ENCODE measurements at places on chromosomes 5 and 9.

DNA sequence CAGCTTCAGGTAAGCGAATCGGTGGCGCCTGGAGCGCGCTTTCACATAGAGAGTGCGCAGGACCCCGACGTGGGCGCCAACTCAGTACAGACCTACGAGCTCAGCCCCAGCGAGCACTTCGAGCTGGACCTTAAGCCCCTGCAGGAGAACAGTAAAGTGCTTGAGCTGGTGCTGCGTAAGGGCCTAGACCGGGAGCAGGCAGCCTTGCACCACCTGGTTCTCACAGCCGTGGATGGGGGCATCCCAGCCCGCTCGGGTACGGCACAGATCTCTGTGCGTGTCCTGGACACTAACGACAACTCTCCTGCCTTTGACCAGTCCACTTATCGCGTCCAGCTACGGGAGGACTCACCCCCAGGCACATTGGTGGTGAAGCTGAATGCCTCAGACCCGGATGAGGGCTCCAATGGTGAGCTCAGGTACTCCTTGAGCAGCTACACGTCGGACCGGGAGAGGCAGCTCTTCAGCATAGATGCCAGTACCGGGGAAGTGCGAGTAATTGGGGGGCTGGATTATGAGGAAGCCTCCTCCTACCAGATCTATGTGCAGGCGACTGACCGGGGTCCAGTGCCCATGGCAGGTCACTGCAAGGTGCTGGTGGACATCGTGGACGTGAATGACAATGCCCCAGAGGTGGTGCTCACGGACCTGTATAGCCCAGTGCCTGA, 1.1 kb downstream of the PCDHAC2 start:
- no peak for DNase-seq

- DNase-seq = no peak
Observed at GRCh38 chr5:1946776-1947175, 64.1 kb upstream of the IRX4 start.

- no peak for DNase-seq
Observed at GRCh38 chr9:72990397-72991182, 37.7 kb upstream of the ALDH1A1 start.

DNA sequence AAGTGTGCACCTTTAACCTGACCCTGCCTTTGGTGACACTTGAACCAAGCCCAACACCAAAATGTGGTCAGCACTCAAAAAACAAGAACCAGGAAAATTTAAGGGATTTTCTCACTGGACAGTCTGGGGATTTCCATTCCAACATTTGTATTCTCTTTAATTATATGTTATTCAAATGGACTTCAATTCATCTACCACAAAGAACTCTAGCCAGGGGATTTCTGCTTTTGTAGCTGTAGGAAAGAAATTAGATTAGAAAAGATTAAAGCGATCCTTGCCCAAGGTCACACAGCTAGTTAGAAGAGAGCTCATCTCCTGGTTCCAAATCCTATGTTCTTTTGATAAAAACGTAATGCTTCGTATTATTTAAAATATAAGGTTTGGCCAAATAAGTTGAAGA, 94.8 kb upstream of the JAK2 start:
- DNase-seq = no peak

DNA sequence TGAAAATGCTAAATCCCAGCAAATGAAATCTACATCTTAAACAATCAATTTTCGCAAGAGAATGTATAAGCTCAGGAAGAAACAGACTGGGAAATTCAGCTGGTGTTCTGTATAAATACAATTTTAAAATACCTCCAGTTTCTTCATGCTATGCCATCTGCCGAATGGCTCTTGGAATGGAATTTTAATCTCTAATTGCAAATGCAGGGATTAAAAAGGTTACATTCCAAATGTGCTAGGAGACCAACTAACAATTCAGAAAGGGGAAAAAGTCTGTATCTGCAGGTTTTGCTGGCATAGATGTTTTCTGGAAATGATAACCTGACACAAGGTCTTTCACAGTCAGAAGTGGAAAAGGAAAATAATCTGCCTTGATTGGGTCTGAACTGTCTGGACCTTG, 379.7 kb downstream of the MAT2B start:
- no peak for DNase-seq

DNA sequence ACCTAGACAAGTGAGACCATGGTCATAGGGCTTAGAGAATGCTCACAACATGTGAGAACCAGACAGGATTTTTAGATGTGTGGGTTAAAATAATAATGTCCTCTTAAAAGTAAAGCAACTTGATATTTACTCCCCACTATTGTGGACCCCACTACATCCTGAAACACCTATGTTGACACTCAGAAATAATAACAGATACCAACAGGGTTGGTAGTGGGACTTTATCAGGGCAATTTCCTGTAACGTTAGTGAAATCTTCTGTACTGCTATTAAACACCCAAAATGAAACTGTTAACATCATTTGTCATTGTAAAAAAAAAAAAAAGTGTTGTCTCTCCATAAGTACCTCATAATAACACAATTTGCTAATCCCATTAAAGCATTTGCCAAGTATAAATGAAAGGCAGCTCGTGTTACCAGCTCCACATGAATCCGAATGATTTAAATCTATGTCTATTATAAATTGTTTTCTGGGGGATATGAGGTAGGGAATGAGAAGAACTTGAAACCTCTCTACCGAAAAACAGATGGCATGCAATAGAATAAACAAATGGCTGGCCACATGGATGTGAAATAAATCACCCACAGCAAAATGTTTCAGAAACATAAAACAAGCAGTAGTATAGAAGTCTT, 285.9 kb downstream of the ARHGEF28 start:
- DNase-seq = no peak

GRCh38 chr5:123579410-123579809, 67.4 kb downstream of the CSNK1G3 start:
- DNase-seq = no peak

DNA sequence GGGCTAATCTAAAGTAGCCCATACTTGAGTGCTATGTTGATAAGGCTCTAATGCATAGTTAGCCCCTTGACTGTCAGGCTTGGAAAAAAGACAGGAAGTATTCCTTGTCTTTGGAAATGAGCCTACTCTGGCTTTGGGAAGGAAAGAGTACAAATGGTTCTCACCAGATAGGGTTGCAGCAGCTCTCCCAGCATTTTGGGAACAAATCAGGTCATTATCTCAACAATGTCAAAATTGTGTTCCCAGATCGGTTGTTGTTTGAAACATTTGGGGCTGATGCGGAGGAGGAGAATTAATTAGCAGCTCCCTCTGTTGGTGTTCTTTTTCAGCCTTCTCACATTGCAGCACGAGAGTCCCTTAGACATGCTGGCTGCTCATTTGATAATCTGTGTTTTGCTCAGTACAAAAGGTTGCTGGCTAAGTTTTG, 294.7 kb upstream of the DMRT1 start:
- DNase-seq = peak; percentile 37

- DNase-seq = peak; percentile 55
Observed at GRCh38 chr9:93467062-93467416, 13.7 kb upstream of the FAM120AOS start.

- DNase-seq = no peak
Observed at GRCh38 chr5:6458833-6459232, 10.2 kb downstream of the UBE2QL1 start.

GRCh38 chr9:106032978-106033377, 338.6 kb downstream of the TMEM38B start:
- no peak for DNase-seq

GRCh38 chr9:8254541-8254940, 455.0 kb upstream of the DMAC1 start:
- no peak for DNase-seq

DNA sequence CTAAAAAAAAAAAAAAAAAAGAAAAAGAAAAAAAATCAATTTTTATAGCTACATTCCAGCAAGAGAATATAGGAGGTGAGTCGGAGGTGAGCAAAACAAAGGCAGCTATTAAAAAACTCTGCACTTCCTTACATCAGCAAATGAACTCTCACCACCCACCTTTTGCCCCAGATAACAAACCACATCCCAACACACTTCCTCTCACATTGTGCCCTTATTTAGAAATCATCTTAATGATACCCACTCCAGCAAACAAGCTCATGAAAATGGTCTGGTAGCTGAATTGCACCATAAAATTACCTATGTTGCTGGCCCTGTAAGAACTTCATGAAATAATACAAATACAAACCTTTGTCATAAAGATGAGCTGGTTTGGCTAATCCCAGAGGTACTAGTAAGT, 82.9 kb downstream of the CEMIP2 start:
- peak; percentile 26 for DNase-seq

DNA sequence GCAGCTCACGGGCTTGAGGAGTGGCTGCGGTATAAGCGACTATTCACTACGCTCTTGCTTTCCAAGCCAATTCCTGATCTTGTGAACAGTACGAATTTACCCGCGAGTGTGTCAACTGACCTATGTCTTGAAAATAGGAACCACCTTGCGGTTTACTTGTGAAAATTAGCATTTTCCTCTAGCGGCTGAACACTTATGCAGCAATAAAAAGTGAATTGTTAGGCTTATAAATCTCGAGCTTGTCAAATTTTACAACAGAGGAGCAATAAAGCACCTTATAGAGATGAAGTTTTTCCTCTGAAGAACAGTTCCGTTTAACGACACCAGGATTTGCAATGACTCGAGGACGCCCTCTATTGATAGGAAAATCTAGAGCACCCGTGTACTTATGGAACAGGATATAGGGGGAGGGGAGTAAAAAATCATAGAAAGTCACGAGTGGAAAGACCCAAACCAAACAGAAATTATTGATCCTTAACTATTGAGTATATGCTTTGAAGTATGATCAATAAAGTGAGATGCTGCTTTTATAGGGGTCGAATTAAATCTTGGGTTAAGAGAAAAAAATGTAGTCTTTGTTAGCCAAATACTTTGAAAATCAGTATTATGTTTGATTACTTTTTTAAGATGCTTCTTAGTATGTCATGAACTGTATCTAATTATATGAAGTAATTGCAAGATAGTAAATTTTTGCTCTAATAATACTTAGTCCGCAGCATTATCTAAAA, 1.9 kb upstream of the RGMB start:
- peak; percentile 87 for DNase-seq

- DNase-seq = no peak
Observed at GRCh38 chr9:124355039-124355940, 60.0 kb downstream of the PSMB7 start.

DNA sequence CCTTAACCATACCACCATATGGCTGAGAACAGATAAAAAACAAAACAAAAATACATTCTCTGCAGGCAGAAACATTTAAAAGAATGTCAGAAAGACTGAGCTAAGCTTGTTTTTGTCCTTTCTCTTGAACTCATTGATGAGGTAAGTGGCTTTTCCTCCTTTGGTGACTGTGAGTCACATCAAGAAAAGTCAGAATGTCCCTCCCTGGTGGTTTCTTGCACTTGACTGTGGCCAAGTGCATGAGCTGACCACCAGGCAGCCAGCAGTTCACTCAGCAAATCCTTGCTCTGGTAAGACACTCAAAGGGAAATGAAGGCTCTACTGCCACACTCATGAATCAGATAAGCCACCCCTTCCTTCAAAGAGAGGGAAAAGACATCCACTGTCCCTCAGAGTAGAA, 970.9 kb downstream of the TAF11L14 start:
- DNase-seq = no peak

GRCh38 chr9:89609426-89610006, 4.7 kb downstream of the GADD45G start:
- no peak for DNase-seq

- DNase-seq = peak; percentile 33
Observed at GRCh38 chr9:84652496-84653120, 16.9 kb upstream of the NTRK2 start.

DNA sequence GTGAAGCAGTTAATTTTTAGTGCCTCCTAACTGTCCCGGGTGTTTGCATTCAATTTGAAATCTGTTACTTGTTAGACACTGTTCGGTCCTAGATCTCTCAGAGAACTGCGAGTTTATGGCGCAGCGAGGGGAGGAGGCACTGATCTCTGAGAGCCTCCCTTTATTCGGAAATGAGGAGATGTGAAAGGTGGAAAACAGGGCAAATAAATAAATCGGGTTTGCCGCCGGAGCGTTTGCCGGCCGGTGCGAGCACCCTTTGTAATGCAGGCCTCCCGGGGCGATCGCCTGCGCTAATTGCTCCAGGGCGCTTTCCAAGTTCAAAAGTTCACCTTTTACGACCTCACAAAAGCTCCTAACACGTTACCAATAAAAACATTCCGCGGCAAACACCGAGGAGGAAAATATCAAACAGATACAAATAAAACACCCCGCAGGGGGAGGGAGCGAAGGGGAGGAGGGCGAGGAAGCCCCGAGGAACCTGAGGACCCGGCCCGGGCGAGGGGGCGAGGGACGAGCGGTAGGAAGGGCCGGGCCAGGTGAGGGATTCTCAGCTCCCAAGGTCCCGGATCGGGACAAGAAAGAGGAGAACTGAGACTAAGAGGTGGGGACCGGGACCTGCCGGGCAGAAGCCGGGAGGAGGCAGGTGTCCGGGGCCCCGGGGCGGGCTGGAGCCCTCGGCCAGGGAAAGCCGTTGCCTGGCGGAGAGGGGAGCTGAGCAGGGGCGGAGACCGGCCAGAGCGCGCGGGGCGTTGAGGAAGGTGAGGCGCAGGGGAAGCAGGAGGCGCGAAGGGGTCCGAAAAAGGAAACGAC, 1.4 kb downstream of the NR6A1 start:
- no peak for DNase-seq

GRCh38 chr5:175872287-175873087, 1.1 kb downstream of the CPLX2 start:
- no peak for DNase-seq

DNA sequence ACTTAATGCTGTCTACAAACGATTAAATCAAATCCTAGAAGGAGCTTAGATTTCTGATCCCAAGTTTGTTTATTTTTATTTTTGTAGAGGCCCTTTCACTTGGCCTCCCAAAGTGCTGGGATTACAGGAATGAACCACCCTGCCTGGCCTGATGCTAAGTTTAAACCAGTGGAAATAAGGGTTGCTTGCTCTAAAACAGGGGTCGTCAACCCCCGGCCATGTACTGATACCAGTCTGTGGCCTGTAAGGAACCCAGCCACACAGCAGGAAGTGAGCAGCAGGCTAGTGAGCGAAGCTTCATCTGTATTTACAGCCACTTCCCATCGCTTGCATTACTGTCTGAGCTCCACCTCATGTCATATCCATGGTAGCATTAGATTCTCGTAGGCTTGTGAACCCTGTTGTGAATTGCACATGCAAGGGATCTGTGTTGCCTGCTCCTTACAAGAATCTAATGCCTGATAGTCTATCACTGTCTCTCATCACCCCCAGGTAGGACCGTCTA, 11.4 kb downstream of the TTC1 start:
- no peak for DNase-seq

DNA sequence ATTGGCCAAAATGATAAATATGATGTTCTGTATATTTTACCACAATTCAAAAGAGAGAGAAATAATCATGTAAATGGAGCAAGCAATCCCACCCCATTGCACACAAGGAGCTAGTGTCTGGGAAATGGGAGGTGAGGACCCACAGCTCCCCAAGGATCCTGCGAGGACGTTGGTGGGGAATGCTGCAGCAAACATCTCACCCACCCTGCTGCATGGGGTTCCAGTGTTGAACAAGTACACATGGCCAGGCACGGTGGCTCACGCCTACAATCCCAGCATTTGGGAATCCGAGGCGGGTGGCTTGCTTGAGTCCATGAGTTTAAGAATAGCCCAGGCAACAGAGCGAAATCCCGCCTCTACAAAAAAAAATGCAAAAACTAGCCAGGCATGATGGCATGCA, 29.0 kb downstream of the STK10 start:
- no peak for DNase-seq

Measured in bronchial epithelial cell (primary cell).